ENCODE measurements at places on chromosomes 12 and 14.

DNA sequence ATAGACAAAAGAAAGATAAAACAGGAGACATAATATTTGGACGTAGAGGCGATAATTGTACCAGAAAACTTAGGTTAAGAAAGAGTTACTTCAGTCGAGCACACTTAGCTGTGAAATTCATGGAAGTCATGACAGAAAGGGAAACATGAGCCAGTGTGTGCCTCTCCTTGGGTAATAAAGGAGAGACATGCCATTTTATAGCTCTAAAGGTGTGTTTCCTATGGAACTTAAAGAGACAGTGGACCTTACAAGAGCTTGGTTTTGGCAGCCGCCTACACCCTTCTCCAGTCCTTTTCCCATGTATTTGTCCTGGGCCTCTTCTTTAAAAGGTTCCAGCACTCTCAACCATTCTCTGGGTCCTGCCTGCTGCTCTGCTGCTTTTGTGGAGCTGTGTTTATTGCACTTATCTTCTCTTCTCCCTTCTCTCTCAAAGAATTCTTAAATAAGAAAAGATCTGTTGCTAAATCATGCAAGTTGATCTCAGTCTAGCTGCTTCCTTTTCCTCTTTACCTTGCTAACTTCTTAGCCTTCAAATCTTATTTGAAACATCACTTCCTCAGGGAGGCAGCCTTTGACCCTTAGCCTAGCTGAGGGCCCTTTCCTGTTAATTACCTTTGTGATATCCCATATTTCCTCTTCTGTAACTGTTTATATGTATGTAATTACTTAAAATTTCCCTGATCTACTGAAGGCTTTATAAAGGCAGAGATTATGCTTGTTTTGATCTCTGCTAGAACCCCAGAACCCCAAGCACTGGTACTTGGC, 81.8 kb upstream of the EVL start:
- DNase-seq: no peak

- DNase-seq: peak; percentile 24
Measured at GRCh38 chr12:100672075-100672592, 98.7 kb downstream of the GAS2L3 start.

- DNase-seq: no peak
Measured at GRCh38 chr14:44910821-44911220, 50.9 kb downstream of the KLHL28 start.

GRCh38 chr14:96926001-96926400, 128.8 kb downstream of the VRK1 start:
- no peak for DNase-seq

GRCh38 chr12:4539167-4539870, 629 bp downstream of the RAD51AP1 start:
- no peak for DNase-seq

DNA sequence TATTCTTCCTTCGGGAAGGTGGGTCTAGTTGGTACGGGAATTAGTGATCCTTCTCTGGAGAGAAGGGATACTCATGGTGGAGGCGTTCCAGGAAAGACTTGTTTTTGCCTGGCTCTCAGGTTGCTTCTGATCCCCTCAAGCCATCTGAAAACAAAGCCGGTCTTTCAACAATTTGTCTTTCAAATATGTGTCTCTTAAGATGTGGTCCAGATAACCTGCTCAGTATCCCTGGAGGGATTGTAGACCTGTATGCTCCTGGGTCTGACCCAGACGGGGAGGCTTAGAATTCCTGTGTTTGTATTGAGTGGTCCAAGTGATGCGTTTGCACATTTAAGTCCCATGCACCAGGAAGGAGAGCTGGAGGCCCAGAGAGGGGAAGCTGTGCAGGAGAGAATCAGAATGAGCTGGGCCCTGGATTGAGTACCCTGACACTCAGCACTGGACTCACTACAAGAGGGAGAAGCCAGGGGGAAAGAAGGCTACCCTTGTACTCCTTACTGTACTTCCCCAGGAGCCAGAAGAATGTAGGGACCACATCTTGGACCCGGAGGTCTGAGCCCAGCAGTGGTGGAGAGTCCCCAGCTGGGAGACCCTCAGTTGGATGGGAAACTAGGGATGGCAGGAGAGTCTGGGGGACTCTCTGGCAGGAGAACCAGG, 40.4 kb downstream of the ERH start:
- no peak for DNase-seq

DNA sequence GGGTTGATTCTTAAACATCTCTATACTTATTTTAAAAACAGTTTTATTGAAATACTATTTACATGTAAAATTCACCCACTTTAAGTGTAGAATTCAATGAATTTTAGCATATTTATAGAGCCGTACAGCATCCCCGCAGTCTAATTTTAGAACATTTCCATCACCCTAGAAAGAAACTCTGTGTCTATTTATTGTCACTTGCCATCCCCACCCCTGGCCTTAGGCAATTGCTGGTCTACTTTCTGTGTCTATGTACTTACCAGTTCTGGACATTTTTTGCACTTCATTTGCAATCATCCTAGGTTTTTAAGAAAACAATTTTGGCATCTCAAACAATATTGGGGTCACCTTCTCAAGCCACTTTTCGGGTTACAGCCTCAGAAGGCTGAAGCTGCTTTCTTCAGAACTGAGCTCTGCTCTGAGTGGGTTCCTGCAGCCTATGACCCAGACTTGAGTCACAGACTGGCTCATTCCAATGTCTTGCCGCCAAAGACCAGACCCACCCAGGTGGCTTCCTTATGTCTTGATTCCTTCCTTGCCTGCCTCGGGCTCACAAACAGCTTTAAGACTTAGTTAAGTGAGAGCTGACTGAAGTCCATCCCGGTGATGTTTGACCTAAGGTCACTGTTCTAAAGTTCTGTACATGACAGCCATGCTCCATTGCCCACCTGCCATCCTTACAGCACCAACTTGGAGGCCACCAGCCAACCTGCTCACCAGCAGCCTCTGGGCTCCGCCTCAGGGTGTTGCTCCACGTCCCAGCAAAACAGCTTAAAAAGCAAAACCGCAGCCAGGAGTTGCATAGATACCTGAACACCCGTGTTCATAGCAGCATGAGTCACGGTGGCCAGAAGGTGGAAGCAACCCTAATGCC, 131.5 kb downstream of the CHST11 start:
- DNase-seq: peak; percentile 78

DNA sequence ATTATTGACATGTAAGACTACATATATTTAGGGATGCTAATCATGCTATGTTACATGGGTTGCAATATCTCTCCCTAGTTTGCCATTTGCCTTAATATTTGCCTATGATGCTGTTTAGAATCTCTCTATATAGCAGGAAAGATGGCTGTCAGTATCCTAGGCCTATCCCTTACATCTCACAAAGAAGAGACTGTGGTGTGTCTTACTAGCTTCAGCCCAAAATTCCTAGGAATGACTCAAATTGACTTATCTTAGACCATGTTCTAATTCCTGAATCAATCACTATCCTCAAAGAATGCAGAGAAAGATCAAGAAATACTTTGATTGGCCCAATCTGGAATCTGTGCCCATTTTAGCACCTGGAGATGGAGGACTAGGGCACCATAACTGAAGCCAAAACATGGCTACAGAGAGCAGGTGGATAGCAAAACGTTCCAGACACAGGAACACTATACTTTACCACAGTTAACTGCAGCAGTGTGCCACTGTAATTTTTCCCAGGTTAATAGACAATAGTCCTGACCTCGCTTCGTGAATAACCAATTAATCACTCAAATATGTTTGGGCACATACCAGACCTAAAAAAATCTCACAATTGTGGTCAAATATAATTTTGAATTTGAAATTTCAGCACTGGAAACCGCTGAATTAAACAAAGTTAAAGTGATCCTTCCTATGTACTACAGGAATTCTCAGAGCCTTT, 32.7 kb upstream of the GLIPR1 start:
- DNase-seq: peak; percentile 31

DNA sequence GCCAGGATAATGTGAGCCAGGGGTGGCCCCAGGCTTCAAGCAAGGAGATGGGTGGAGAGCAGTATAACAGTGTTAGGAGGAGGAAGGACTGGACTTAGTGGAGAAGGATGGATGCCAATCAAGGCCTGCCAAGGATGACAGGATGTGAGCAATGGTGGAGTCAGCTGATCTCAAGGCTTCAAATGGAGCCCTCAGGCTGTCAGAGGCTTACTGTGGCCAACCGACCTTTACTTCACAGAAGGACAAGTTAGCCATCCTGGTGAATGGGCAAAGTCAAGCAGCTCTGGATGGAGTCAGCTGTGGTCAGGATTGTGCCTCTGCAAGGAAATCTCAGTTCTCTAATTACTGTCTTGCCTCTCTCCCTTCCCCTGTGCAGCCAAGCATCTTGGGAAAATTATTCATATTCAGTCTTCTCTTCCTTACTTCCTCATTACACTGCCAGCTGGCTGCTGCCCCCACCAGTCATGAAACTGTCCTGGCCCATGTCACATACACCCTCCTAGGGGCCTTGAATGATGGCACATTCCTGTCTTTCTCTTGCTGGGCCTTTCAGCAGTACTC, 7.6 kb upstream of the STAT6 start:
- DNase-seq: peak; percentile 90

GRCh38 chr14:94827711-94828447, 58.0 kb upstream of the GSC start:
- DNase-seq: no peak

GRCh38 chr12:132429946-132430643, 59.9 kb upstream of the FBRSL1 start:
- no peak for DNase-seq

DNA sequence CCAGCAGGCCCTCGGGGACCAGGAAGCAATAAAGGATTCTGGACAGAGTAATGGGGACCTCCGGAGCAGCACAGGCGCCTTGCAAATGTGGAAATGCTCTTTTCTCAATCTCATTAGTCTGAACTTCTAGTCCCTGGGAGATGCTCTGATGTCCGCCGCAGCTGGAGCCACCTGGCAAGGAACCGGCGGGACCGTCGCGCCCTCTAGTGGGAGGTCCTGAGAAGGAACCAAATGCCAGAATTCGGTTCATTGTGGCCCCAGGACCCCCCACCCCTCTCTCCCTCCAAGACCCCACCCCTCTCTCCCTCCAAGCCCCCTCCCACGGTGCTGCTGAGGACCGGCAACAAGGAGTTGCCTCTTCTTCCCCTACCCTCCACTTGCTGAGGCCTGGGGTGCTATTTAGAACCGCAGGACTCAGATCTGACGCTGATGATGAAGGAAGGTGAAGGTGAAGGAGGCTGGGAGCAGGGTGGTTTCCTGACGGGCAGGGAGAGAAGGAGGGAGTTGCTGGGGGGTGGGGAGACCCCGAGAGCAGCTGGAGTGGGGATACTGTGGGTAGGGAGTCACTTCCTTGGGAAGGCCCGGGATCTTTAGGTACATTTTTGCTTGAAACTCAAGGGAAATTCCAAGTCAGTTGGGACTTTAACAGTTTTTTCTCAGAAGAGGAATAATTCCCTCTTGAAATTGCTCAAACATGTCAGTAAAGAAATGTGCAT, 42.5 kb downstream of the SMIM41 start:
- DNase-seq: peak; percentile 53

DNA sequence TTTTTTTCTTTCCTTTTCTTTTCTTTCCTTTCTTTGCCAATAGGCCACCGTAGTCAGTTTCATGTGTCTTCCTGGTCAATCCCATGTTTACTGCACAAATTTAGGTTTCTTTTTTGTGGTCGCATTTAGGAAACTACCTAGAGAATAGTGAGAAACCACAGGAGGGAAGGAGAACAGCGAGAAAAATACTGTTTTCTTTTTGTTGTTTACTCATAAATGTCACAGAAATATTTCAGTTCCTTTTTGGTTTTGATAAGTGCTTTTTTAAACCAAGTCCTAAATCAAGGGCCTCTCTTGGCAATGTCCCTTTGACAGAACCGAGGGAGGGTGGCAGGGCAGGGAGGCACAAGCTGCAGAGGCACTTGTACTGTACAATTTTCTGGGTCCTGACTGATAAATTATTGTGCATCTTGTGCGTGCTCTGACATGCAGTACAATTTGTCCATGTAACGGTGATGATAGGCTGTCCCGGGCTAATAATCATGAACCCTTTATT, 326.1 kb downstream of the CACNA1C start:
- DNase-seq: no peak

GRCh38 chr14:61690039-61690438, 5.3 kb upstream of the HIF1A start:
- no peak for DNase-seq

- peak; percentile 58 for DNase-seq
Measured at GRCh38 chr14:77882636-77883035, 82.7 kb downstream of the ADCK1 start.

- peak; percentile 74 for DNase-seq
Measured at GRCh38 chr12:95582230-95583058, 31.2 kb upstream of the USP44 start.

DNA sequence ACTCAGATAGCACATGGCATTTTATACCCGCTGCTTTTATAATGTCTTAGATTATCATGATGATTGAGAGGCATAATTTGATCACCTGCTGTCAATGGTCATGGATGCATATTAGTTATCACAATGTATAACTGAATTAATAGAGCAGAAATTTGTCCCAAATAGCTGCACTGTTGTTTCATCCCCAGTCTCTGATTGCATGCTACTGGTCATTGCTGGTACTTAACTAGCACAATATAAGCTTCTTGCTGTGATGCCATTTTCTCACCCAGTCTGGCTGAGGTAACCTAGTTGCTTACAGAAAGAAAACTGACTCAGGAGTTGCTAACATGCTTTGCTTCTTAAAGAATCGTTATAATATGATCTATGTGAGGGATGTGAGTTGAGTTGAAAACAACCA, 76.8 kb upstream of the PLEKHA5 start:
- no peak for DNase-seq

GRCh38 chr14:61559641-61560201, 135.6 kb upstream of the HIF1A start:
- no peak for DNase-seq

DNA sequence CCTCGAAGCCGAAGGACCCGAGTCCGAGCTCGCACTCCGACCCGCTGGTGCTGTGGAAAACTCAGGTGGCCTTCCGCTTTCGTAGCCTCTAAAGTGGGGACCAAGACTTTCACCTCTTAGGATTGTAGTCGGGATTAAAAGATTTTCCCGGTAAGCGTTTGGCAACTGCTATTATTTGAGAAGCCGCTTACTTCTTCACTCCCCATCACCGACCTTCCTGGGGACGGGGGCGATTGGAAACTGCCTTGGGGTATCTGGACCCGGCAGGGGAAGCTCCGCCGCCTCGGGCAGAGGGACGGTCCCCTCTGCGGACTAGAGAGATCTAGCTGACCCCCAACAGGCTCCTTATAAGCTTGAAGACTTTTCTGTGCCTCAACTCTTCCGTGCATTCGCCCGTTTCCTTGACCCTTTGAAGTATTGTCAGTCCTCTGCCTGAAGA, 659 bp downstream of the TRAFD1 start:
- DNase-seq: no peak

GRCh38 chr14:63478437-63478852, 64.7 kb downstream of the PPP2R5E start:
- DNase-seq: no peak

GRCh38 chr14:24310646-24311604, at the start of gene LTB4R:
Gene LTB4R, plus strand, starts transcription at chr14:24311502. Its CDS starts 4,150 bp downstream, at chr14:24315652.
- DNase-seq: peak; percentile 79

All from EH (cell line).